ENCODE measurements at places on chromosomes 16 and 17. TPM values are rescaled to one million over a fixed set of nuclear protein-coding genes. Genes with fewer than 3 reads are reported as not detected.

GRCh38 chr16:55418586-55418985, 60.4 kb upstream of the MMP2 start:
- no peak for DNase-seq

GRCh38 chr17:41404024-41404671, 6.7 kb upstream of the KRT31 start:
- peak; percentile 100 for DNase-seq

GRCh38 chr16:85649411-85650134, 36.5 kb downstream of the GSE1 start:
- DNase-seq: no peak

Gene FAM20A
- polyA plus RNA-seq: not detected

Gene CYTH1
- polyA plus RNA-seq: 18.2 TPM

All from mammary epithelial cell (primary cell).